ENCODE measurements at places on chromosomes 3 and 15.

DNA sequence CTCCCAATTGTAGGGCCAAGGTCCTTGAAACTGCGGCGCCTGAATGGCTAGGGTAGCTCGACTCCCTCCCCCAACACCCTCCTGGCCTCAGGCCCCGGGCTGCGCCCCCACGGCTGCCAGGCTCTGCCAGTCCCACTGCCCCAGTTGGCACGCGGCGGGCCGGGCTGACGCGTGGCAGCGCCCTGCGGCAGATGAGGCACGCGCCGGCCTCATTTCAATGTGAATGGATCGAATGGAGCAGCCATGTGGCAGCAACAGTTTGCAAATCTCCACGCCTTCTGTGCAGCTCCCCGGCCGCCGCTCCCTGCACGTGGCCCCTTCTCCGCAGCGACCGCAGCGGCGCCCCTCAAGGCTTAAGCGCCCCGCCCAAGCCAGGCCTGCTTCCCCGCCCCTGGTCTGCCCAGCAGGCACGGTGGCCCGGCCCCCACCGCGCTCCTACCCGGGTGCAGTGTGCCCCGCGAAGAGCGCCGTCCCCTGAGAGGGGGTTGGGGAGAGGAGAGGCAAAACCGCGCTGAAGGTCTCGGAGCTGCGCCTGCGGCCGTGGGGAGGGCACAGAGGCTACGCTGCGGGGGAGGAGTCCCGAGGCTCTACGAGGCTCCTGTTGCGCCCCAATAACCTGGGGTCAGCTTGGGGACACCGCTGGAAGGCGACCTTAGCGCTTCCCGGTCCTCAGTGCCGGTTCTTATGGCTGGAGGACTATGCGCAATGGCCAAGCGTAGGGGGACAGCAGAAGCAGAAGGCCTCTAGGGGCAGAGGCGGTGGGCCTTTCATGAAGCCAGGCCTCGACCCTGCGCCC is 3.1 kb upstream of the DLL4 start:
- DNase-seq = no peak

DNA sequence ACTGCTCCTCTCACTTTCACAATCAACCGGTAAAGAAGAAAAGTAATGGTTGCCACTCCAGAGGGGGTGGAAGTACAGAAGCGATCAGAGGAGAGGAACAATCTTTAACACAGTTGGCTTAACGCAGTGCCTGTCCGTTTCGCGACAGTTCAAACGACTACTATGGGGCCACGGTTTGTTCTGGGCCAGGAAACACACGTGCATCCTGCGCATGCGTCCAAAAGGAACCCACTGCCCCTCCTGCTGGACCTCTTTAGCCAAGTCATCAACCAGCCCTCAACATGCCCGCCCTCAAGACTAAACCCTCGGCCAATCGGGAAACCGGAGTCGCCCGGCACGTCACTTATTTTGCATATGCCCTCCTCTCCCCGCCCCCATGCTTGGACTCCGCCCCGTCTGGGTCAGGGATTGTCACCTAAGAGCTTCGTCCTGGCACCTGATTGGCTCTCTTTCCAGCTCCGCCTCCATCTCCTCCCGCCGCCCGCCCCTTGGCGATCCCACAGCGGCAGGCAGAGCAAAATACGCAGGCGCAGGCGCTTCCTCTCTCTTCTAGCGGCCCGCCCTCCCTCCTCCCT is 345 bp upstream of the CDV3 start:
- DNase-seq = peak; percentile 100

DNA sequence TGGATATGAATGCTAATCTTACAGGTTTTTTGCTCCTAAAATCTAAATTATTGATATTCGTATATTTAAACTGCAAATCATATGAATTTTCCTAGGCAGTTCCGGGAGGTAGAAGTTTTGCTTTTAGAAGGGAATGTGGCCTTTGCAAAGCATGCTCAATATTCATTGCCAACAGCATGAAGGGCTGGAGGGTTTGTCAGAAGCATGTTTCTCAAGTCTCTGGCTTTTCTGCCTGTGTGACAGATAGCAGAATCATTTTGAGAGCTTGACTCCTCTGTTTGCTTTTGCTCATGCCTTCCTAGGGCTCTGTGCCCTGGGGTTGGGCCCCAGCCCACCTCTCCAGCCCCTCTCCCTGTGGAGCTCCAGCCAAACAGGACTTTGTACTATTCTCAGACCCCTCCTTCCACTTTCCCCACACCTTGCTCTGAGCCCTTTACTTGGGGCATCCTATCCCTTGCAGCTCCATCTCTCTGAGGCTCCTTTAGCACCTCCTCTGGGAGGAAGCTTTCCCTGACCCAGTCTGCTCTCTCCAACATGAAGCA is 91.3 kb downstream of the ARNT2 start:
- no peak for DNase-seq

DNA sequence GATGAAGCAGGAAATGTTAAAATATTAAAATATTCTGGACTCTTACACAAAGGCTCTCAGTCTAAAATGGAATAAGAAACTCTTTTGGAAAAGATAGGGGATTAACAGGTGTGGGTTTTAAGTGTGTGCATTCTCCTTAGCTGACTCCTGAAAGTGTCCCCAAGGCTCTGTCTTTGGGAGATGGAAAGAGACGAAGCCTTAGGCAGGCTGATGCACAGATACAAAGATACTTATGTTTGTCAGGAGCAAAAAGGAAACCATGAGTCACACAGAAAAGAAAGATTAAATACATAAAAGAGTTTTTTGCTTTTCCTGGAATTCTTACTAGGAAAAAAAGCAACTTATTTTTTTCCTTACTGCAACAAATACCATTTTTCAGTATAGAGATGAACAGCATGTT is 23.8 kb upstream of the ABI3BP start:
- DNase-seq = no peak

GRCh38 chr15:44325568-44325967 is 37.0 kb downstream of the GOLM2 start:
- DNase-seq = no peak

DNA sequence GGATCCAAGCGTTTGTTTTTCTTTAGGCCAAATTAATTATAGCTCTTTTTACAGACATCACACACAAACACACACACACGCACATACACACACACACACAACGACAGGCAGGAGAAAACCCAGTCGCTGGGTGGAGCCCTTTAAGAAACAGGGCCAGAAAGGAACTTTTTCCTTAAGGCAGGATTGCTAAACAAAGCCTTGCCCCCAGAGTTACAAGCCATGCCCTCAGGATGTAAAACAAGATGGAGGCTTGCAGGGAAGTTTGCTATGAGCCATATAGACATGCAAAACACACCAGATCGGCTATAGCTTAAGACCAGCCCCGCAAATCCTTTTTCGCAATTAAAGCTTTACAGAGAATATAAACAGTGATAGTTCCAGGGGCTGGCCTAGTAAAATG is 16.3 kb upstream of the IQCF2 start:
- DNase-seq = no peak

- DNase-seq = no peak
These were observed 371.4 kb downstream of the SV2B start for GRCh38 chr15:91471468-91471867.

DNA sequence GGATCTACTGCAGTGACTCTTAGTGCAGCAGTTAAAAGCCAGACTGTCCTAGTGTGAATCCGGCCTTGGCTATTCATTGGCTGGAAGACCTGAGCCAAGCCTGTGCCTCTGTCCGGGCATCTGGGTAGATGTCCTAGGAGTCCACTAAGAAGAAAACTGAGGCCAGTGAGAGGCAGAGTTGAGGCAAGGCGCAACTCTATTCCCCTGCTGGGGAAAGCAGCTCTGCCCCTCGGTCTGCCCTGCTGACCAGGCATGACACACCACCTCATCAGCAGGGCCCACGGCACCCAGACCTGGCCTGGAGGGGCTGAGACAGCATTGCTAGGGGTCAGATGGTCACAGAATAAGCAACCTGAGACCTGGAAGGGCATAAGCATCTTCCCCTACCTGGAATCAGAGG is 46.7 kb upstream of the ABHD2 start:
- no peak for DNase-seq
